Activated naive CD8-positive, alpha-beta T cell treated with anti-CD3 and anti-CD28 coated beads, Interleukin-2, amount 50 U/mL, for 24 hours (primary cell): ENCODE measurements at places on chromosomes 6 and 20.

- DNase-seq = no peak
Observed at GRCh38 chr6:102918161-102918560, 1524.7 kb downstream of the GRIK2 start.

- no peak for DNase-seq
Observed at GRCh38 chr6:110731196-110731595, 84.1 kb downstream of the CDK19 start.

DNA sequence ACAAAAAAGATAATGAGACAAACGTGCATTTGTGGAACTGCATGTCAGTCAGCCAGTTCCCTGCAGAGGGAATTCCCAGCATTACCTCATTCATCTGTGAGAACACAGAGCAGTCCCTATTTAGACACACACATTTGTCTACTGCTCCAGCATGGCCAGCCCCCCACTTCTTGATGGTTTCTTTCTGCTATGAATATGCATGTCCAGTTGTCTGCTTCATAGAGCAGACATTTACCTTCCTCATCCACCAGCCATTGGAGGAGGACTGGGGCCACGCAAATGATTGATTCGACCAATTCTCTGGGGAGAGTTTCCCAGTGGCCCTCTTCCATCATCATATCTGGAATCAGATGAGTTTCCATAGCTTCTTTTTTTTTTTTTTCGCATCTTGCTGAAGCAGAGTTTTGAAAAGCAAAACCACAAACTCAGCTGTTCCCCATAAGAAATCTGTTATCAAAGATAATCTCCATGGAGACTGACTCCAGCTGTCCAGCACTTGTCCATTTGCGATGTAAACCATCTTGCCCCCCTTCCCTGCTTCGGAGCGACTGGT is 11.8 kb downstream of the ENPP1 start:
- no peak for DNase-seq

DNA sequence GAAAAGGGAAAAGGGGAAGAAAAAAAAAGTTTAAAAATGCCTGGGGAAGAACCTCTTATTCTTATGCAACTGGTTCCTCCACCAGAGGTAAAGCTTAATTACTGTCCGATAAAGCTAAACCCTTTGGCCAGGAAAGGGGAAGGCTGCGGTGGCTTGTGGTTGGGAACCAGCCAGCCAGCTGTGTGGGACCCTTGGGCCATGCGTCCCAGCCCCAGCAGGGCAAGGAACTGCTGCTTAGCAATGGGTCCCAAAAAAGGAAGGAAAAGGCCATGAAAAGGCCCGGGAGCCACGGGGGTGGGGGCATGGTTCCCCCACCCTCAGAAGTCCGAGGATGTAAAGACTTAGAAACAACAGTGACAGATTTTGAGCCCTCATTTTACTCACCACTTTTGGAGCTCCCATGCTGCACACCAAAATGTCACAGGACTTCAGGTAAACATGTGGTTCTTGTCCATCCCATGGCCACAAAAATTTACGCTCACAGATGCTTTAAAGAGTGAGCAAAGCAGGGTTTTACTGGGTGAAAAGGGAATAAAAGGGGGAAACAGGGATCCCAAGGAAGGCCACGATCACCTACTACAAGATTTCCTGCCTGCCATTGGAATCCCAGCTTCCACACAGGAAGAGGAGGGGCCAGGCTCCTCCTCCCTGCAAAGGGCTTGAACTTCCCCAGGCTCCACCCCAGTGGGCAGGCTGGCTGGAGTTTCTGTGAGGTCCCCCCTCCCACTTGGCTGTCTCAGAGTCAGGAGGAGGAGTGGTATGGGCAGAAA is 1234.7 kb upstream of the GJE1 start:
- DNase-seq = no peak

DNA sequence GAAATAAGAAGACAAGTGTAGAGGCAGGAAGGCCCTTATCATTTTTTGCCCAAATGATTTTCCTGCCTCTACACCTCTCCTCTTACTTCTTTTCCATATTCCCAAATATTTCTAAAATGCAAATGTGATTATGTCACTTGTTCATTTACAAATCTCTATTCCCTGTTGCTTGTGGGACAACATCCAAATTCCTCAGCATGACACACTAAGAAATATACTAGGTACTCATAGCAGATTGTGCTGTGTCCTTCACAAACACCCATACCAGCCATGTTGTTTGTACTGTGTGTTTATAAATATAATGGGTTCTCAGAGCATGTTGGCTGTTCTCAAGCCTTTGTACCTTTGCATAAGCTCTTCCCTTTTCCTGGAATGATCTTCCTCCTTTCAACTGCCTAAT is 17.7 kb upstream of the FYN start:
- DNase-seq = no peak

DNA sequence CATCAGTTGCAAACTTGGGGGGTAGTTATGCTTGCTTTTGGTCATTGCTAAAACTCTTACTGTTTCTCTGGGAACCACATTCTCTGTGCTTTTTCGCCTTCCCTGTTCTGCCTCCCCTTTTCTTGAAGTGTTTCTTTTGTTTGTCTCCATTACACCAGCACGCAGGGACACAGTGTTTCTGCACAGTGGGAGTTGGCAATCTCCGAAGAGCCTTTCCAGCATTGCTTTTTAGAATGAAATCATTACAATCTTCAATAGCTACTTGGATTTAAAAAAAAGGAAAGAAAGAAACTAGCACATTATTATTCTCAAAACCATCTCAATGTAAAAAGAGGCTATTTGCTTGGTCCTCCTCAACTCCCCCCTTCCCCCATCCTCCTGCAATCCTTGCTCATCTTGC is 536.7 kb upstream of the MMS22L start:
- no peak for DNase-seq

GRCh38 chr6:158649289-158650143 is at the start of gene SYTL3:
Gene SYTL3, plus strand, starts transcription at chr6:158650054. Its CDS starts 13,215 bp downstream, at chr6:158663269.
- peak; percentile 81 for DNase-seq

DNA sequence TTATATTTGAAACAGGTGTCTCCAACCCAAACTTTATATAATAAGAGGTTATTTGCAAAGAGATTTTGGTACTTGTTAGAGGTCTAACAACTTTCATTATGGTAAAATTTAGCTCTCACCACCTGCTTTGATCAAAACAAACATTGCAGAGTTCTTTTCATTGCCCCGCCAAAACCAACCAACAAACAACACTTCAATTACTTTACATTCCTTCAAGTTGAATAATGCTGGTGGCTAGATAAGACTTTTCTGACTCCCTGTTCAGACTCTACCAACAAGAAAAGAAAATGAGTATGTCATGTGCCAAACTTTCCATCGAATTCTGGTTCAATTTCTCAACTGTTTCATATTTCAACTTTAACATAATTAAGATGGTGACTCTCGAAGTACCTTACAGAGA is 311.1 kb downstream of the ADGRG6 start:
- no peak for DNase-seq
